Activated T-helper 2 cell treated with anti-CD3 and anti-CD28 coated beads, Interferon-gamma antibody, Interleukin-2, Interleukin-4, amounts not matched to agents 10 μg/mL and 5 μg/mL and 100 μg/mL, durations not matched to agents 14 hours and 24 hours and 36 hours (primary cell): ENCODE measurements at places on chromosomes 1 and 21. TPM values are rescaled to one million over a fixed set of nuclear protein-coding genes. Genes with fewer than 3 reads are reported as not detected.

Gene AADACL4
- not detected in 2 replicates for total RNA-seq

Gene TRABD2B
- total RNA-seq = not detected in 2 replicates

Gene LYPLAL1
- total RNA-seq = 21.2 and 23.7 TPM in 2 replicates

Gene F13B
- not detected in 2 replicates for total RNA-seq

Gene SH2D2A
- total RNA-seq = 453 and 474 TPM in 2 replicates

Gene PLEKHA6
- 0.52 and 1.9 TPM in 2 replicates for total RNA-seq

Gene SPSB1
- 7.1 and 7.5 TPM in 2 replicates for total RNA-seq

Gene C1QTNF12
- 3.5 and 3.7 TPM in 2 replicates for total RNA-seq

Gene KRTAP13-2
- not detected in 2 replicates for total RNA-seq

- peaks cover 28% of the 10 kb centered on the region for H3K27me3 ChIP-seq
- DNase-seq = no peak
- no peak overlapping the region for H3K27ac ChIP-seq
- peaks cover 4% of the 10 kb centered on the region for H3K4me1 ChIP-seq
Measured at GRCh38 chr1:53686091-53686964, 52.6 kb downstream of the GLIS1 start.

DNA sequence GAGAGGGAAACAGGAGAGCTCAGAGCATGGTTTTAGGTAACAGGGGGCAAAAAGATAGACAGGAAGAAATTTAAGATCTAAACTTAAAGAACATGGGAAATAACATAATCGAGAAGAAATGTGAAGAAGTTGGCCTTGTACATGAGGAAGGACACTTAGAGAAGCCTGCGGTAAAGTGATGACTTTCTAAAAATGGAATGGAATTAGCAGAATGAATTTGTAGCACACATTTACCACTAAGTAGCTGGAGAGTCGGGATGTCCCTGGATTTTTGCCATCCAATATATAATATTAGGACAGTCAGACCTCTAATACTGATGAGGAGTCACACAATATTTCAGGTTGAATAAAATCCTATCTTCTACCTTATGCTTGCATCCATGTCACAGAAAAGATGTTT, 77.7 kb upstream of the C1orf87 start:
- H3K36me3 ChIP-seq = no peaks in the 10 kb centered on the region
- DNase-seq = no peak
- H3K27ac ChIP-seq = no peak overlapping the region
- no peaks in the 10 kb centered on the region for H3K4me1 ChIP-seq
- no peaks in the 10 kb centered on the region for H3K27me3 ChIP-seq

GRCh38 chr1:160049101-160049500, 17.3 kb upstream of the PIGM start:
- no peak overlapping the region for H3K27ac ChIP-seq
- H3K4me1 ChIP-seq = peaks cover 12% of the 10 kb centered on the region
- H3K27me3 ChIP-seq = peaks cover 32% of the 10 kb centered on the region
- DNase-seq = no peak

DNA sequence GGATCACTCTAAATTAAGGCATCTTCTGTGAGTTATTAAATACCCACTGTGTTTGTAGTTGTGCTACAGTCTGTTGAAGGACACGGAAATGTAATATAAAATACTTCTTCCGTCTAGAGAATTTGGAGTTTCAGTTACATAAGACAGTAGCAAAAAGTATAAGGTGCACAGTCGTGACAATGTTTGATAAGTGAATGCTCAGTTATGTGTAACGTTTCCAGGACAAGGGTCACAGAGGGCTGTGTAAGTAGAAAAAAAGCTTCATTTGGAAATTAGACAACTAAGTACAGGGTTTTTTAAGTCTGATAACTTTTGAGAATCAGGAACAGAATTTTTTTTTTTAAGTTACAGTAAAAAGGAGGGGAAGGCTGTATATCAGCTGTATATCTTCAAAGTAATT, 27.5 kb downstream of the SRSF11 start:
- peaks cover 37% of the 10 kb centered on the region for H3K4me1 ChIP-seq
- H3K4me3 ChIP-seq = no peak overlapping the region
- peak overlapping the region; percentile 45 for H3K27ac ChIP-seq

GRCh38 chr1:154844297-154844681, 25.8 kb downstream of the KCNN3 start:
- H3K27ac ChIP-seq = no peak overlapping the region
- H3K4me1 ChIP-seq = peaks cover under 1% of the 10 kb centered on the region
- peaks cover 4% of the 10 kb centered on the region for H3K27me3 ChIP-seq
- no peak for DNase-seq

GRCh38 chr21:42336054-42336453, 14.7 kb downstream of the TFF2 start:
- no peak for DNase-seq
- H3K27me3 ChIP-seq = peaks cover 34% of the 10 kb centered on the region
- H3K36me3 ChIP-seq = peaks cover 3% of the 10 kb centered on the region
- no peak overlapping the region for H3K27ac ChIP-seq

DNA sequence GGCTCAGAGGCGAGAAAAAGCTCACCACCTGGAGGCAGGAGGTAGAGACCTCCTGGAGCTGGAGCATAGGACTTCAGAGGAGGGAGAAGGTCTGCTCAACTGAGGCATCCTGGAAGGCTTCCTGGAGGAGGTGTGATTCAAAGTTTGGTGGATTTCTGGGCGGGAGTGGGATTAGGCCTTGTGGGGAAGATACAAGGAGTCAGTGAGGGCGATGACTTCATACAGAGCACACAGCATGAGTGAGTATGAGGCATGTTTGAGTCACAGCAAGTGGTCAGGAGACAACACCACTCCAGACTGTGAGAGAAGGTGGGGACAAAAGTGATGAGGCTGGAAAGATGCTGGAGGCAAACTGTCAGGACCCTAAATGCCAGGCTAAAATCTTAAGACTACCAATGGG, 77.6 kb downstream of the MATN1 start:
- no peak overlapping the region for H3K4me3 ChIP-seq
- no peak overlapping the region for H3K27ac ChIP-seq
- DNase-seq = no peak

DNA sequence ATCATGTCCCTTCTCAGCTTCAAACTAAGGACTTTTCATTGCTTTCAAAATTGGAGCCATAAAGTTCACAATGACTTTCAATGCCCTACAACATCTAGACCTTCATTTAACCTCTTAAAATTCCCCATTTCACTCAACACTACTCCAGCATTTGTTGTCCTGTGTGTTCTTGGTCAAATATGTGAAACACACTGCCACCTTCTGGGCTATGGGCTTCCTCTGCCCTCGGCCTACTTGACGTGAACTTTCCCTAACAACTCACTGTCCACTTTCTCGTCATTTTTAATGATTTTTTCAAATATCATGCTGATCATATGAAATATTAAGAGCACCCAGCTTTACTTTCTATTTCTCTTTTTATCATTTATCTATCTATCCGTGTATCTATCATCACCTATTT, 2018.4 kb downstream of the NCAM2 start:
- H3K4me1 ChIP-seq = no peaks in the 10 kb centered on the region
- no peak overlapping the region for H3K4me3 ChIP-seq
- H3K36me3 ChIP-seq = no peaks in the 10 kb centered on the region

- H3K4me1 ChIP-seq = no peaks in the 10 kb centered on the region
- H3K4me3 ChIP-seq = no peak overlapping the region
- H3K36me3 ChIP-seq = no peaks in the 10 kb centered on the region
Measured at GRCh38 chr1:95021805-95022643, 50.7 kb downstream of the ALG14 start.

DNA sequence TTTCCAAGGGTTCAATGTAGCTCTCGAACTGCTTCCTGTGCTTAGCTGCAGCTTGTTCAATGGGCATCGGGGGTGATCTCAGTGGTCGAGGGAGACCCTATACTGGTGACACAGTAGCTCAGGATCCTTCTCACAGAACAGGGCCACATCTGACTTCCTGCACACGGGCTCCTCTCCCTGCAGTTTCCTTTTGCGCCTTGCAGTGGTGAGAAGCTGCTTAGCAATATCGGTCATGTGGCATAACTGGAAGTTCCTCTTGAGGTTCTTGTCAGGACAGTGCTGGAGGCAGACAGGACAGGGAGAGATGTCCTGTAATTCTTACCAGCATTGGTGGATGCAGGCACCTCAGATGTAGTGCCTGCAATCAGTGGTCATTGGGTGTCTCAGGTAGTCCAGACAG, 140.5 kb upstream of the MAP1LC3C start:
- H3K27ac ChIP-seq = no peak overlapping the region
- H3K36me3 ChIP-seq = no peaks in the 10 kb centered on the region
- H3K27me3 ChIP-seq = no peaks in the 10 kb centered on the region
- no peak overlapping the region for H3K4me3 ChIP-seq
